ENCODE measurements at places on chromosomes 11 and 22.

- DNase-seq: no peak
Observed at GRCh38 chr11:102451041-102451680, 1.4 kb downstream of the TMEM123 start.

GRCh38 chr11:102669664-102670063 is 35.9 kb downstream of the MMP27 start:
- DNase-seq: no peak

DNA sequence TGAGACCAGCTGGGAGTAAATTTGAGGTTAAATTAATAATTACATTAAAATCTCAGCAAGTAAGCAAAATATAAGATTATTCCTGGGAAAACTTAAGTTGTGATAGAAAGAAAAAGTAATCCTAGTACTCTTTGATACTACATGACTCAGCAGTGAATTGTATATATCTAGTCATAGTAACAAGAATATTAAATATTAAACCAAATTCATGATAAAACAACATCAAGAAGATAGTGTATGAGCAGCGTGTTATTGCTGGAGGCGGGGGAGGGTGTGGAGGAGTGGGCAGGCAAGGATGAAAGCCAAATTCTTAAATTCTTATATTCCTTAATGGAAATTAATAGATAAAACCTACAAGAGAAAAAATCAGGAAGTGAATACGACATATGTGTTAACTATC is 95.2 kb downstream of the WT1 start:
- no peak for DNase-seq

DNA sequence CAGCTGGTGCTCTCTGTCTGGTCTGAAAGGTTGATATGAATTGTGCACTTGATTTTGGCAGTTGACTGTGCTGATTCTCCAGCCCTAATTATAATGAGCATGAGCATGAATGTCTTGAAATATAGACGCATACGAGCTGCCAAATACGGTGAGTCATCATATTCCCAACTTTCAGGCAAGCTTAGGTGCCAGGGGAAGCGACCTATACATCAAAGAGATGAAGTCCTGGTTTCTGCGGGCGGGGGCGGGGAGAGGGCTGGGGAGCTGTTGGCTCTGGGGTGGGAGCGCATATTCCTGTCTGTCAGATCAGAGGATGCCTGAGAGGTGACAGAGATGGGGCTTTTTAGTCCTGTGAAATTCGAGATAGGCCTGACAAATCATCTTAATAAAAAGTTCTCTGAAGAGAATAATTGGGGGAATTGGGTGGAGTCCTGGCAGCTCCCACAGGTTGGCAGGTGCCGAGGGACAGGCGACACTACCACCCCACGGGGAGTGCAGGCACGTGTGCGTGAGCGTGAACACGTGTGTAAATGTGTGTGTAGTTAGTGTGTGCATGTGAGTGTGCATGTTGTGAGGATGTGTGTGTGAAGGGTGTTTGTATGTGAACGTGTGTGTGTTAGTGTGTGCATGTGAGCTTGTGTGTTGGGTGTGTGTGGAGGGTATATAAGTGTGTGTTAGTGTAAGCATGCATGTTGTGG is 865.3 kb downstream of the TBC1D22A start:
- no peak for DNase-seq

DNA sequence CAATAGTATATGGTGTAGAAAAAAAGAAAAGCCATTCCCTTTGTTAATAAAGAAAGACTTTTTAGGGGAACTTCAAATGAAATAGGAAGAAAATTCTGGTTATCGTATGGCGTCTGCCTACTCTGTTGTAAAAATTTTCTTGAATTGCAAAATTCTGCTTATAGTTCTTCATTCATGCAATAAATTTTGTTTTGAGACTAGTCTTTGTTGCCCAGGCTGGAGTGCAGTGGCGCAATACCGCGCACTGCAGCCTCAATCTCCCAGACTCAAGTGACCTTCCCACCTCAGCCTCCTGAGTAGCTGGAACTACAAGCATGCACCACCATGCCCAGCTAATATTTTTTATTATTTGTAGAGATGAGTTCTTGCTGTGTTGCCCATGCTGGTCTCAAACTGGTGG is 5.8 kb downstream of the DDIAS start:
- no peak for DNase-seq

GRCh38 chr11:73946798-73947458 is 3.9 kb upstream of the DNAJB13 start:
- no peak for DNase-seq

All from T-helper 9 cell (primary cell).